NCI-H1436 treated with DMSO at 0.1 percent for 48 hours (cell line): ENCODE measurements at places on chromosomes 3 and 15.

GRCh38 chr15:83365370-83365938 is 81.0 kb upstream of the BNC1 start:
- DNase-seq, result no peak

DNA sequence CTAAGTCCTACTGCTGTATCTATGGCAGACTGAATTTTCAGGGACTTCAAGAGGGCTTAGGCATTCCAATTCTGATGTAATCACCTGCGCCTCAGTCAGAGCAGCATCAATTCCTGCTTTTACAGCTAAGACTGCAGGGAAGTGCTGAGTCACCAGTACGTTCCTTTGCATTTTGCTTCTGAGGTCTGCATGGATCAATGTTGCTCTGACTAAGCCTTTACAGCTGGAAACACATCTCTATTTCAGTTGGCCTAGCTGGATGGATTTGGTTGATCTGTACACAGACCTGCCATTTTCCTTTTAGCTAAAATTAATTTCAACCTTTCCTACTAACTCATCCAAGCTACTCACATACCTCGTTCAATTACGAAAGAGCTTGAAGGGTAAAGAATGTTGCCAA is 51.3 kb downstream of the ETV5 start:
- DNase-seq, result no peak

DNA sequence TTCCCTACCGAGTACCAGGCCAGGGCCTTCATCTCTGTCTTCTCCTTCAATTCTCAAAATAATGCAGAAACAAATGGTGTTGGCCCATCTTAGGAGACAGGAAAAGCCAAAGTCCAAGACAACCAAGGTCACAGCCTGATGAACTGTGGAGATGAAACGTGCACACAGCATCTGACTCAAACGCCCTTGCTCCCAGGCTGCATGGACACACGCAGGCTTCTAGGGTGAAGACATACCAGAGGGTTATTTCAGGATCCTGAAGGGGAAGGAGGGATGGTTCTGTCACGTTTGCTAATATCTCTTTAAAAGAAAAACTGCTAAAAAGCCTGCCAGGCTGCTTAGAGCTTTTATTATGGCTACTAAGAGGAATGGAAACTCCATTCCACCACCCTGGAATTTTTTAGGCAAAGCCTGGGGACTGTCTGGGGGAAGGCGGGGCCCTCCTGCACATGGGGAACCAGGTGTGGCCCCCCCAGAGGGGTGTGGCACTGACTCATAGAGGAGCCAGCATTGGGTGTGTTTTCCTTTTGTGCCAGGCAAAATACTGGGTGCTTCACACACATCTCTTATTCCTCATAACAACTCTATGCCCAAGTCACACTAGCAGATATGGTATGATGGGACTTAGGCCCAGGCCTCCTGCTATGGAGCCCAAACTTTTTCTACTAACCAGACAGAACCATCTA is 62.9 kb downstream of the UMPS start:
- DNase-seq, result no peak

DNA sequence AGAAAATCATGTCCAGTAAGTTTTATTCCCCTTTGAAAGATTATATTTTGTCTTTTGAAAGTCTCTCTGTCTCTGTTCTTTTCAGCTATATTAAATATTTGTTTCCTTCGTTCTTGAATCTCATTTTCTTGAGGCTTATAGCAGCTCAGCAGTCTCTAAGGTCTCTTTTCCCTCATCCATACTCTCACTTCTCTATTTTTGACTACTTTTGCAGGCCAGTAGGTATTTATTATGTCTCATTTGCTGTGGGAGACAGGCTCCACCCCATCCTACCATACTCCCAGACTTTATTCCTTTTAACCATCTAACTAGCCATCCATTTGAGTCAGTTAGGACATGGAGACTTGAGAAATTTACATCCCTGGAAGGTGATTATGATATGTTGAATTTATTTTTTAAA is 71.0 kb downstream of the FILIP1L start:
- no peak for DNase-seq

DNA sequence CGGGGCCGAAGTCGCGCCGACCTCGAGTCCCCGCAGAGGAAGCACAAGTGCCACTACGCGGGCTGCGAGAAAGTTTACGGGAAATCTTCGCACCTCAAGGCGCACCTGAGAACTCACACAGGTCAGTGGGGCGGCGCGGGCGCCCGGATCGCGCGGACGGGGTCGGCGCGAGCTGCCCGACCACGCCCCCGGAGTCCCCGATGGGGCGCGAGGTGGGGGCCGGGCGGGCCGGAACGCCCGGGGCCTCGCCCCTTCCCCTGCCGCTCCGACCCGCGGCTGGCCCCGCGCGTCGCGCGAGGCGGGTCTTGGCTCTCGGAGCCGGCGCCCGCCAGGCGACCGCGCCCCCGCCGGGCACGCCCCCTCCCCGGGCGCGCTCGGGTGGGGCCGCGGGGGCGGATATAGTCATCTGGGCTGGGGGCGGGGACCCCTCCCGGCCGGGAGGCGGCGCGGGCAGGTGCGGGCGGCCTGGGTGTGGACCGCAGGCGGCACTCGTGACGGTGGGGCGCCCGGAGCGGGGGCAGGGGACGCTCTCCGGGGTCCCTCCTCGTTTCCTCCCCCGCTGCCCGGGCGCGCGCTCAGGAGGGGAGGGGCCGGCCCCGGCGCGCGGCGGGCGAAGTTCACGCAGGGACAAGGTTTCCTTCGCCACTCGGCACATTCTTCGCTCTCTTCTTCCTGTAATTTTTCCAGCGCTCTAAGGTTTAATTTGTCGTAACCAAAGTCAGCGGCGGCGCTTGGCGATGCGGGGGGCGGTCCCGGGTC is 1.2 kb downstream of the KLF13 start:
- no peak for DNase-seq

GRCh38 chr3:61114316-61114953 is 136.8 kb downstream of the FHIT start:
- DNase-seq, result no peak

DNA sequence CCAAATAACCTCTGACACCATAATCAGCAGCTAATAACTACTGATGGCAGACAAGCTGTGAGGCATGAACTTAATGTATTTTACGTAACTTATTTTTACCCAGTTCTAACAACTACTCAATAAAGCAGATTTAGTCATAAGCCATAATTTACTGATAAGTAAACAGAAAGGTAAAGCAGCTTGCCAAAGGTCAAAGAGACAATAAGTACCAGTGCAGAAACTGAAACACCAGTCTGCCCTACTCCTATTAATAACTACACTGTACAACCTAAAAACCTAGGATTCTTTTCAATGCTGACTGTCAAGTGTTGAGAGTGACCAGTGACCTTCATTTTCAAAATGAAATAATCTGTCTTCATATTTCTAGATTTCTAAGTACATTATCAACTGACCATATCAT is 152.2 kb downstream of the NR2E3 start:
- DNase-seq, result no peak

- DNase-seq, result no peak
These were observed 17.5 kb downstream of the CIDEC start for GRCh38 chr3:9862391-9863057.

- no peak for DNase-seq
These were observed 708.9 kb upstream of the NECTIN3 start for GRCh38 chr3:110362751-110363150.

DNA sequence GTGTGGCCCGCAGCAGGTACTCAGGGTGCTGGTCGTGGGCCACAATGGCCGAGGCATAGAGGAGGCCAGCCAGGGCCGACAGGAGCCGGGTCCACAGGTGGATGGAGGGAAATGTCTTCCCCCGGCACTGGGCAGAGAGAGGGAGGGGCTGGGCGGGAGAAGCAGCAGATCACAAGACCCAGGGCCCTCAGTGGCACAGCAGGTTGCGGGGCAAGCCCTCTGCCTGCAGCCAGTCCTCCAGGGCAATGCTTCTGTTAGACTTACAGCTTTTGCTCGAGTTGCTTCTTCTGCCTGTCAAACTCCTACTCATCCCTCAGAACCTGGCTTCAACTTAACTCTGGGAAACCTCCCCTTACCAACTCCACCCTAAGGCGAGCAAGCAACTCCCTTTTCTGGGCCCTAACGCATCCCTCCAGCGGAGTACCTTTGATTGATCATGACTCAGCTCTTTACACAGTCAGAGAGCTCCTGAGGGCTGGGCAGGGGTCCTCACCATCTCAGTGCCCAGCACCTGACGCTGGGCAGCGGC is 16.0 kb downstream of the TMEM44 start:
- no peak for DNase-seq

GRCh38 chr15:101447168-101447533 is 42.4 kb downstream of the PCSK6 start:
- no peak for DNase-seq

GRCh38 chr15:80264031-80264430 is 12.0 kb upstream of the CTXND1 start:
- no peak for DNase-seq

- DNase-seq, result no peak
These were observed 1136.7 kb downstream of the TUSC7 start for GRCh38 chr3:117846238-117846637.

GRCh38 chr15:75902129-75902557 is 1.5 kb upstream of the FBXO22 start:
- no peak for DNase-seq

DNA sequence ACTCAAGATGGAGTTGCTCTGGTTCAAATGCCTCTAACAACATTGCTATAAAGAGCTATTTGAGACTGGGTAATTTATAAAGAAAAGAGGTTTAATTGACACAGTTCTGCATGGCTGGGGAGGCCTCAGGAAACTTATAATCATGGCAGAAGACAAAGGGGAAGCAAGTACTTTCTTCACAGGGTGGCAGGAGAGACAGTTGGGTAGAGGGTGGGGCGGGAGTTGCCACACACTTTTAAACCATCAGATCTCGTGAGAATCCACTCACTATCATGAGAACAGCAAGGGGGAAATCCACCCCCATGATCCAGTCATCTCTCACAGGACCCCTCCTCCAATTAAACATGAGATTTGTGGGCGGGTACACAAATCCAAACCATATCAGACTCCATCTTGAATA is 30.7 kb downstream of the MAP2K5 start:
- DNase-seq, result no peak

GRCh38 chr15:98610991-98611390 is 37.3 kb upstream of the IGF1R start:
- no peak for DNase-seq
